Stimulated activated CD8-positive, alpha-beta memory T cell treated with anti-CD3 and anti-CD28 coated beads, Interleukin-7, amount 100 ng/mL, for 24 hours (primary cell): ENCODE measurements at places on chromosomes 5 and 9.

DNA sequence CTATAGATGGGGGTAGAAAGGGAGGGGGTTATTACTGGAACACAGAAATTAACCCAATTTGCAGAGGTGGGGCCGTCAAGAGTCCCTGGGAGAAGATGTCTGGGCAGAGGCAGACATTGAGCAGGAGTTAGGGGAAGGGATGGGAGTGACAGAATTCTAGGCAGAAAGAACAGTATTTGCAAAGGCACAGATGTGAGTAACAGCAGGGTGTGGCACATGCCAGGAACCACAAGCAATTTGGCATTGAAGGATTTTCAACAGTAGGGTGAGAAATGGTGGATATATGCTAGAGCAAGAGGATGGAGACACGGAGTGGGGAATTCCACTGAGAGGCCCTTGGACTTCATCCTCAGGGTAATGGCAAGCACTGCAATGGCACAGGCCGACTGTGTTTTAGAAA lies 71.6 kb upstream of the FRRS1L start:
- no peak for DNase-seq

DNA sequence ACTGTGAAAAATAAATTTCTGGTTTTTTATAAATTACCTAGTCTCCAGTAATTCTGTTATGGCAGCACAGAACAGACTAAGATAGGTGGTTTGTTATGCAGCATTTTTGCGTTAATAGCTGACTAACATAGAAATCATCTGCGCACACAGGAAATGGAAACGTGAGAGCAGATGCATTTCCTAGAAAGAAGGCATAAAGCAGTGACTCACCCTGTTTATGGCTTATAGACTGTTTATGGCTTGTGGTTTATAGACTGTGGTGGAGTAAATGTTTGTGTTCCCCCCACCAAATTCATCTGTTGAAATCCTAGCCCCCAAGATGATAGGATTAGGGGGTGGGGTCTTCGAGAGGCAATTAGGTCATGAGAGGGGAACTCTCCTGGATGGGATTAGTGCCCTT lies 18.3 kb upstream of the OSMR start:
- DNase-seq = no peak

DNA sequence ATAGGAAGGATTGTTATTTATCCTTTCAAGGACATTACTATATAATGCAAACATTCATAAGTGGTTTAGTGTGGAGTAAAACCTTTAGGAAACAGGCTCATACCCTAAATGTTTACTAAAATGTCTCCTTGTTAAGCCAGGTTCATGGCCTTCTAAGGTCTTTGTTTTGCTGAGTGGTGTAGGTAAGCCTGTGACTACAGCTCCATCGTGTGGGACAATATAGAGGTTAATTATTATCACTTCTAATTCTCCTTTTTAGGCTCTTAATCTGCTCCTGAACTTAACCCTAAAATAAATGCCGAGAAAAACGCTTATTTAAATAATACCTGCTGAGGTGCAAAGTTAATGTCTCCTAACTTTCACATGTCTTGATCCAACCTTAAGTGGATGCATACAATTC lies 43.8 kb downstream of the SPINK5 start:
- DNase-seq = no peak

- no peak for DNase-seq
Observed at GRCh38 chr5:172926796-172927195, 32.4 kb upstream of the RPL26L1 start.

GRCh38 chr9:107274953-107275422 lies 8.1 kb upstream of the RAD23B start:
- no peak for DNase-seq

DNA sequence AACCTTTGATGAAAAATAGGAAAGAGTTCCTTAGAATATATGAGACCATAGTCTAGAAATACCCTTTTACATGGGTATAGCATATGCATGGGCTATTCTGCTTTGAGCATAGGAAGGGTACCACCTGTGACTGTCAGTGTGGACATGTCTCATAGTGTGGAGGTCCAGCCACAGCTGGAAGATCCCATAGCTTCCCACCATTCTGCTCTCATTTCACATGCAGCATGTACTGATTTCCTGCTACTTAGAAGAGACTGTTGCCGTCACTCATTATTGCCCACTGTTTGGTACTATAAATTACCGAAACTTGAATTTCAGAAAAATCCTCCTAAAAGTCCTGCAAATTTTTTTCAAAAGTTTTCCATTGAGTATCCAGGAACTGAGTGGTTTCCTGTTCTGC lies 477.8 kb upstream of the DAB2 start:
- no peak for DNase-seq

DNA sequence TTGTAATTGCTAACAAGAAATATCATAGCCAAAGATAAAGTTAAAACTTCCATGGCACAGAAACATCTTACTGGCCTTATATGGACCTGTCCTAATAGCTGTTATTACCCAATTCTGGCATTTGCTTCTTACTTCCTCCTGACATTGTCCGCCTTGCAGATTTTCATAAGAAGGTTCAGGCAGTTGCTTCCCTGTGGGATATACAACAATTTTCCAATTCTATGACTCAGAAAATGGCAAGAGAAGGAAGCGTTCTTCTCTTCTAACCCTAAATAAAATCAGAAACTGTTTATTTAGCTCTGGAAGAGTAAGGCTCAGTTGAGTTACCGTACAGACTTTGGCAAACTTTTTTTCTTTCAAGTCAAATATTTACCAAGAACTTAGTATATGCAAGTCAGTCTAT lies 1.7 kb downstream of the PRKAA1 start:
- DNase-seq = no peak

DNA sequence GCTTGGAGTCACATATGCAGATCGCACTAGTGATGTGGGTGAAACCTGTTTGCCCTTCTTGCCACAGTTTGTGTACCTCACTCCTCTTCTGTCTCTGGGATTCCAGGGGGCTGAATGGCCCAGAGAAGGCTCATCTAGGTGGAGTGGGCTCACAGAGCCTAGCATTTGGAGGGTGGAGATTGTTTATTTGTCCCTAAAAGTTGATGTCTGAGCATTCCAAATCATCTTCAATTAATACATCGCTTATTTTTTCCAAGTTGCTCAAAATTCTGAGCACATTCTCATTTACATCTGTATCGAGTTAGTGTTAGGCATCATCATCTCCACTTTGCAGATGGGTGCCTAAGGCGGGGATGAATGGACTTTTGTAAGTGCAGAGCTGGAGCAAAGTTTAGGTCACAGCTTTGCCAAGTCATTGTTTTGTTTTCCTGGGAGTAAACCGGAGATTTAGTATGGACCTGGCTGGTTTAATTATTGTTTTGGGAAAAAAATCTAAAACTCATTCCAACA lies 2.0 kb downstream of the ABL1 start:
- no peak for DNase-seq

DNA sequence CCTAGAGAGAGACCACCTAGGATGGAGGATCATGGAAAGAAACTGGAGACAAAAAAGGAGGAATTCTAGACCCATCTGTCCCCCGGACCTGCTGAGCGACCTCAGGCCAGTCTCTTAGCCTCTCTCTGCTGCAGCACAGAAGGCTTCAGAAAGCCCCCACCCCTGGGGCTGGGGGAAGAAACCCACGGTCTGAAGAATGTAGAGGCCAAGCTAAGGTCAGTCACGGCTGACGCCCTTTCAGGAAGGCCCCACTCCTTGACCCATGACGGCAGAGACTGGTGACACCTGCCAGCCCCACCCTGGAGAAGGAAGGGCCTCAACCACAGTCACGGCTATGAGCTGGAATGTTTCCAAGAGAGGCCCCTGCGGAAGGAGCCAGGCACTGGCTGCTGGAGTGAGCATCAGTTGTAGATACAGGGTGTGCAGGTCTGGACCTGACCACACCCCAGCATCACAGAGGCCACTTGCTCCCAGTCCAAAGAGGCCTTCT lies 120.5 kb upstream of the BOD1 start:
- DNase-seq = no peak

GRCh38 chr9:8816361-8816760 lies 1016.8 kb upstream of the DMAC1 start:
- DNase-seq = no peak

GRCh38 chr9:120344230-120344629 lies 235.7 kb downstream of the CDK5RAP2 start:
- DNase-seq = no peak

DNA sequence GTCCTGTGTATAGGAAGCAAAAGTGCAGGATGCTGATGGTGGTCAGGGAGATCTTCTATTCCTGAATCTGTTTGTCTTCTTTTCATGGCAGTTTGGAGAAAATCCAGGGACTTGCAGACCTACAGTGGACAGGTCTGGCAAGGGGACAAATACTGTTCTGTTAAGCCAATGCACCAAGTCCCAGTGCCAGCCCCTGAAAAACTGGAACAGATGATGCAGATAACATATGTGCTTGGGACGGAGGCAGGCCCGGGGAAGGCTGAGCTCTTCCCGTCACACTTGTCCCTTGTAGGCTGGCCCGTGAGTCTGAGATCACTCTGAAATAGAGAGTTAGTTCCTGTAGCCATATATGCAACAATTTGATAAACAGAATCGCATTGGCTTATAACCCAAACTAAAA lies 265.7 kb downstream of the MTRR start:
- no peak for DNase-seq

DNA sequence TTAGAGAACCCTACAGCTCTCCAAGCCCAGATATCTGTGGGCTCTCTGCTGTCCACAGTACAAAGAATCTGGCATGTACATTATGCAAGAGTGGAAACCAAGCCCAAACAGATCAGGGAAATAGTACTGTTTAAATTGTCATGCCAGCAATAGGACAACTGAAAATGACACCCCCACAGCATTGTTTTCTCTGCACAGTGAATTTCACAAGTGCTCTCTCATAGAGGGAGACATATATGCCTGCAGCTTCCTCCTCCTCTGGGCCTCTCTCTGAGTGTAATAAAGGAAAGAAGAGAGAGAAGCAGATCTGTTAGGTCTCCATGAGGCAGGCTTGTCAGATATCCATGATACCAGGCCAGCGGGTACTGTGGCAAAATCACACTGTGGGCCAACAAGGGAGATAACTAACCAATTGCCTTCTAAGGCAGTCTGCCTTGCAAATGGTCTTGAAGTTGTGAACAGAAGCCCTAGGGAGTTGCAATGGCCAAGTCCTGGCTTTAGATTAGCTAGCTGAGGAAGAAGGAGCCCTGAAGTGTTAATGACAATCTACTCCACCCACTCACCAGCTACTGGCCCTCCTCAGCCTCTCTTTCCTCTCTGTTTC lies 54.4 kb upstream of the JMY start:
- DNase-seq = no peak

- no peak for DNase-seq
Observed at GRCh38 chr5:99061711-99062110, 132.9 kb upstream of the CHD1 start.

DNA sequence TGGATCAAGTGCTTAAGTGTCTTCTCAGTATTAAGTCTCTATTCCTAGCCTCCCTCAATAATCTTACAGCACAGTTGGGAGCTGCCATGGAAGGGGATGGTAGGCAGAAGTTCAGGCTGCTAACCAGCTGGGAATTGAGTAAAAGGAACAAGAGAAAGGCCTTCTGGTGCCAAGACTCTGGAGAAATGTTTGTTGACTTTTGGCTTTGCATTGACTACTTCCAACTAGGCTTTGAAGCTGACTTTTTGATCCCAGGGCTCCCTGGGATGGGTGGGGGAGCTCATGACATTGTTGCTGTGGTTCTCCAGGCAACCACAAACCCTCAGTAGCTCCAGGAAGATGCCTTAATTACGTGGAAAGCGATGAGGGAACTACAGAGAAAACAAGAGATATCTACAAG lies 85.2 kb upstream of the HTR4 start:
- no peak for DNase-seq

- no peak for DNase-seq
Observed at GRCh38 chr5:125210242-125210947, 464.0 kb upstream of the ZNF608 start.

DNA sequence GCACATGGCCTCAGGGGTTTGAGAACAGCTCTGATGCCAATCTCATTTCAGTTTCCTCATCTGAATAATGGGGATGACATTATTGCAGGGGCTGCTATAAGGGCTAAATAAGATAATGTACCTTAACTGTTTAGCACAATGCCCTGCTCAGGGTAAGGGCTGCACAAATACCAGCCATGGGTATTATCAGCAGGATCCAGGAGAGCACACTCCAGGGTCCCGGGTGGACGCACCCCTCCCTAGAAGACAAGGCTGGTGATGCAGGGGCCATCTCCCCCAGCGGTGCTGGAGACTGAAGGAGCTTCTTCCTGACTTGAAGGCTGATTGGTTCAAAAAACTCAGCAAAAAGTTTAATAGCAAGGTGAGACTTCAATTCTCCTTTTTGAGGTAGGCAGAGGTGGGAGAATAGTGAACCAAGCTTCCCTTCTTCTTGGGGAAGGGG lies 2.7 kb upstream of the CXXC5 start:
- DNase-seq = no peak

DNA sequence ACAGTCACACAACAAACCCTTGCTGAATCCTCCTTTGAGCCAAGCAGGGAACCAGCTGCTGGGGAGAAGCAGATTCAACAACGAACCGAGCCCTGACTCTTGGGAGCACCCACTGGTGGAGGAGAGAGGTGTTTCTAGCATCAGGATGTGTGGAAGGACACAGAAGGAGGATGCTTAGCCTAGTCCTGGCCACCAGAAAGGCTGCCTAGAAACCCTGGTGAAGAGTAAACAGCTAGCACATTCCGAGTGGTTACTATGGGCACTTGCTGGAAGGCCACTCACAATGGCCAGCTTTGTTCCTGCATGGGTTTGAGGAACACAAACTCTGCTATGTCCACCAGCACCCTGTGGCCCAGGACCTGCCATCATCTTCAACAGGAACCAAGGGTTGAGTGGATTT lies 1.8 kb downstream of the TIFAB start:
- DNase-seq = no peak

DNA sequence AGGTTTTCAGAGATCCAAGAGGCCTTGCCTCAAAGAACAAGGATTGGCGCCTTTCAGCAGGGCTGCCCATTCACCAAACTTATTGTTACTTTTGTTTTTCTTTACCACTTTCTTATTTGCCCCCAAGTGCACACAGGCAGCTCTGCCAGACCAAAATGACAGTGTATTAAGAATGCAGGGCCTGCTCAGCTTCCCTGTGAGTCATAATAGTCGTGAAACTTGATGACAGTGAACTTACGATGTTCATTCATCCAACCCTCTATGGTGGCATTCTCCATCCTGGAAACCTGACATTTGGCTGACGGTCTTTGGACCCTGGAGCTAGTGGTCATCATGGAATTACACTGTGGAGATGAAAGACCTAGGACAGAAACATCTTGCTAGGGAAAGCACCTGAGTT lies 44.3 kb downstream of the UBE2QL1 start:
- no peak for DNase-seq

DNA sequence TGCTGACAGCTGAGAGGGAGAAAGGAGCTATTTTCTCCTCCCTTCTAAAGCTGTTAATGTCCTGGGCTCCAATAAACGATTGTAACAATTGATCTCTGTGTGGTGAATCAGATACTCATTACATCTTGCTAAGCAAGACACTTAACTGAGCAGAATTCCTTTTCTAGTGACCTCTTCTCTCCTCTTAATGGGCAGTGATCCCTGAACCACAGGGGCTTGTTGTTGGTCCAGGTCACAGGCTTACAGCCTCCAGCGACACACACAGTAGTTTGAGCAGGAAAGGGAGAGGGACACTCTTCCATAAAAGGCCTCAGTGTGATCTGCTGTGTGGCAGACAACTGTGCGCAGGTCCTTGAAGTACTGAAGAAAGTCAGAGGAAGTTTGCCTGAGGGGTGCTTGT lies 58.5 kb upstream of the MYO10 start:
- no peak for DNase-seq

- no peak for DNase-seq
Observed at GRCh38 chr5:102099766-102100331, 196.2 kb downstream of the SLCO4C1 start.
